ENCODE measurements at places on chromosomes 4 and X.

GRCh38 chr4:109211671-109212070, 90.8 kb downstream of the COL25A1 start:
- no peaks in the 10 kb centered on the region for H3K4me1 ChIP-seq
- no peaks in the 10 kb centered on the region for H3K36me3 ChIP-seq
- no peak for DNase-seq
- H3K27me3 ChIP-seq: no peaks in the 10 kb centered on the region

- no peaks in the 10 kb centered on the region for H3K27me3 ChIP-seq
- H3K27ac ChIP-seq: no peak overlapping the region
- no peak overlapping the region for H3K4me3 ChIP-seq
Measured at GRCh38 chr4:99784842-99785241, 31.8 kb upstream of the DAPP1 start.

DNA sequence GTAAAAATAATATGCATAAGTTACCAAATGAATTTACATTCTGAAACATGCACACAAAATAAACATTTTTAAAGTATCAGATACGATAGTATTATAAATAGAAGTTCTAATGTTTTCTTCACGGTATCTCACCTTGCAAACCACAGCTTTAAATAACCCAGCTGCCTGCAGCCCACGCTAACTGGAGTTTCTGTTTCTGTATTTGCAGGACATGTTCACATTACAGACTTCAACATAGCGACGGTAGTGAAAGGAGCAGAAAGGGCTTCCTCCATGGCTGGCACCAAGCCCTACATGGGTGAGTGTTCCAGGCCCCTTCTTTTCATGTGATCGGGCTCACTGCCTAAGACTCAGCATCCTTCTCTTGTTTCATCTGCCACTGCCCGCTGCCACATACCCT, 291.7 kb downstream of the EVC2 start:
- no peak overlapping the region for H3K27ac ChIP-seq
- H3K27me3 ChIP-seq: no peaks in the 10 kb centered on the region
- H3K36me3 ChIP-seq: no peaks in the 10 kb centered on the region
- no peaks in the 10 kb centered on the region for H3K4me1 ChIP-seq

GRCh38 chr4:25524663-25525062, 131.0 kb upstream of the SLC34A2 start:
- H3K4me1 ChIP-seq: no peaks in the 10 kb centered on the region
- H3K27me3 ChIP-seq: peaks cover 2% of the 10 kb centered on the region
- H3K27ac ChIP-seq: no peak overlapping the region
- no peak for DNase-seq

- H3K27ac ChIP-seq: no peak overlapping the region
- no peak overlapping the region for H3K4me3 ChIP-seq
- H3K4me1 ChIP-seq: no peaks in the 10 kb centered on the region
- no peak for DNase-seq
Measured at GRCh38 chrX:31265383-31265782, 193.5 kb upstream of the FTHL17 start.

GRCh38 chr4:67051000-67051789, 494.1 kb downstream of the CENPC start:
- no peak for DNase-seq
- no peak overlapping the region for H3K4me3 ChIP-seq
- no peaks in the 10 kb centered on the region for H3K4me1 ChIP-seq
- H3K36me3 ChIP-seq: no peaks in the 10 kb centered on the region

- no peak overlapping the region for H3K4me3 ChIP-seq
- DNase-seq: no peak
- no peaks in the 10 kb centered on the region for H3K36me3 ChIP-seq
- H3K27ac ChIP-seq: no peak overlapping the region
- peaks cover 20% of the 10 kb centered on the region for H3K4me1 ChIP-seq
- peaks cover 35% of the 10 kb centered on the region for H3K27me3 ChIP-seq
Measured at GRCh38 chrX:100405424-100405823, 4.6 kb downstream of the PCDH19 start.

DNA sequence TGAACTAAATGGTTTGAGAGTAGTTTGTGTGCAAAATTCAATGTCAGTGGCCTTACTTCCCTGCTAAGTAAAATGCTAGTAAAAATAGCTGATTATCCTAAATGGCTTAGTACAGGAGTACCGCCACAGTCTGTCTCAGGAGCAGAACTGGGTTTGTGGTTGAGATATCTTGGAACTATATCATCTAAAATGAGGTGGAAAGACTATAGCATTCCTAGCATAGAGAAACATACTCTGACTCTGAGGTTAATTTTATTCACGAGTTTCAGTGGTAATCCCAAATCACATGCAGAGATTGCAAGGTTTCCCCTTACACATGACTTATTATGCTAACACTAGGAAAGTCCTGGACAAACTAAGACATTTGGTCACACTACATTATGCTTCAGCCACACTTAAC, 70.4 kb downstream of the OR13H1 start:
- no peaks in the 10 kb centered on the region for H3K4me1 ChIP-seq
- H3K4me3 ChIP-seq: no peak overlapping the region
- no peak for DNase-seq
- no peaks in the 10 kb centered on the region for H3K36me3 ChIP-seq

- no peak overlapping the region for H3K4me3 ChIP-seq
- no peaks in the 10 kb centered on the region for H3K27me3 ChIP-seq
- DNase-seq: no peak
- no peaks in the 10 kb centered on the region for H3K4me1 ChIP-seq
Measured at GRCh38 chrX:23900220-23900797, 7.4 kb downstream of the APOO start.

GRCh38 chr4:10762561-10762960, 78.0 kb upstream of the CLNK start:
- no peak overlapping the region for H3K27ac ChIP-seq
- DNase-seq: no peak
- H3K4me1 ChIP-seq: no peaks in the 10 kb centered on the region
- no peaks in the 10 kb centered on the region for H3K27me3 ChIP-seq
- H3K4me3 ChIP-seq: no peak overlapping the region

GRCh38 chr4:3342182-3342854, 49.5 kb downstream of the RGS12 start:
- H3K27ac ChIP-seq: no peak overlapping the region
- peaks cover 7% of the 10 kb centered on the region for H3K4me1 ChIP-seq
- H3K27me3 ChIP-seq: no peaks in the 10 kb centered on the region
- DNase-seq: no peak
- H3K36me3 ChIP-seq: no peaks in the 10 kb centered on the region
- H3K4me3 ChIP-seq: no peak overlapping the region

DNA sequence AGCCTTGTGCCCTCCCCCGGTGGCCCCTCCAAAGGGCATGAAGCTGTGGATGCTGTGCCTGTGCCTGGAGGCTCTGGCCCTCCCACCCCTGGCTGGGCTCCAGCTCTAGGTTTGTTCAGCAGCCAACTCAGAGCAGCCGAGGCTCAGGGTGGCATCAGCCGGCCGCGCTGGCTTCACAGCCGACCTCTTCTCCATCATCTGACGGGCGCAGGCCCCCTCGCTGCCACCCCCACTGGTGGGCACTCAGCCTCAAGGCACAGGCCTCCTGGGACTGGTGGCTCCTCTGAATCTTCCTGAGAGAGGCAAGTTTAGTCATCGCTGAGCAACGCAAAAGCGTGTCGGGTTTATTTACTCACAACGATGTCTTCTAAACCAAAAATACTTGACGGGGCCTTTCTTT, 46.0 kb downstream of the PCGF3 start:
- DNase-seq: no peak
- H3K27me3 ChIP-seq: no peaks in the 10 kb centered on the region
- H3K4me1 ChIP-seq: peaks cover 4% of the 10 kb centered on the region
- no peak overlapping the region for H3K27ac ChIP-seq

DNA sequence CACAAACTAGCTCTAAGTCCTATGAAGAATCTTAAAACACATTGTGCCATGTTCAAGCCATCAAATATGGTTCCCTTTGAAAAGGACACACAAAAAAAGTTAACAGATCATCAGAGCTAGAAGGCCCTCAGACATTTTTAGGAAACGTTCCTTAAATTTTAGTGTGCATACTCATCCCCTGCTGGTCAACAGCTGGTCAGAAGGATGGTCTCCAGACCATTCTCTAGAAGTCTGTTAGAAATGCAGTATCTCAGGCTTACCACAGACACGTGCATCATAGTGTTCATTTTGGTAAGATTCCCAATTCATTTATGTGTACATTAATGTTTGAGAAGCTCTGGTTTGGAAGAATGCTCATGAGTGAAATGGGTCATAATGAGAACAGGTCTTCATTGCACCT, 523.1 kb downstream of the INPP4B start:
- H3K36me3 ChIP-seq: peaks cover 24% of the 10 kb centered on the region
- DNase-seq: no peak
- no peak overlapping the region for H3K27ac ChIP-seq

GRCh38 chrX:44082829-44083228, 109.6 kb upstream of the NDP start:
- H3K36me3 ChIP-seq: no peaks in the 10 kb centered on the region
- no peak for DNase-seq
- H3K27ac ChIP-seq: no peak overlapping the region
- H3K4me3 ChIP-seq: no peak overlapping the region
- H3K4me1 ChIP-seq: no peaks in the 10 kb centered on the region

- no peak overlapping the region for H3K4me3 ChIP-seq
- no peaks in the 10 kb centered on the region for H3K27me3 ChIP-seq
- no peaks in the 10 kb centered on the region for H3K36me3 ChIP-seq
- H3K4me1 ChIP-seq: peaks cover 11% of the 10 kb centered on the region
- H3K27ac ChIP-seq: no peak overlapping the region
Measured at GRCh38 chr4:38734446-38734845, 48.3 kb downstream of the TLR10 start.

GRCh38 chrX:139851730-139852129, 81.1 kb downstream of the ATP11C start:
- no peaks in the 10 kb centered on the region for H3K4me1 ChIP-seq
- no peak for DNase-seq
- no peaks in the 10 kb centered on the region for H3K36me3 ChIP-seq
- H3K27me3 ChIP-seq: no peaks in the 10 kb centered on the region
- H3K27ac ChIP-seq: no peak overlapping the region
- no peak overlapping the region for H3K4me3 ChIP-seq

DNA sequence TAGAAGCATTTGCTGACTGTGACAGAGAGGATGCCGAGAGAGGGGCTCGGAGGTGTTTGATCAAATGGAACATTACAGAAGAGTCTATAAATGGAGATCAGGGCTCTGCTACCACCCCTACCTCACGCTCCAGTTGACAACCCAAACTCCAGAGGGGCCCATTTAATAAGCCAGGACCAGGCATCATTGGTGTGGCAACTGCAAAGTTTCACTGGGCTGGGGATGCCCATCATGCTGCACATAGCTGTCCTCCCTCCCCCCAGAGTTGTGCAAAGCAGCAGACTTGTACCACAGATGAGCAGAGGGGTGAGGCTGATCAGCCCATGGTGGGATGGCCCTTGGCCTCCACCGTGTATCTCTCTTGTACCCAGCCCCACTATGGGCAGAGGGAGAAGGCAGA, 38.2 kb upstream of the XPNPEP2 start:
- no peak overlapping the region for H3K4me3 ChIP-seq
- no peaks in the 10 kb centered on the region for H3K4me1 ChIP-seq
- no peak overlapping the region for H3K27ac ChIP-seq
- H3K36me3 ChIP-seq: no peaks in the 10 kb centered on the region
- H3K27me3 ChIP-seq: no peaks in the 10 kb centered on the region
- no peak for DNase-seq

DNA sequence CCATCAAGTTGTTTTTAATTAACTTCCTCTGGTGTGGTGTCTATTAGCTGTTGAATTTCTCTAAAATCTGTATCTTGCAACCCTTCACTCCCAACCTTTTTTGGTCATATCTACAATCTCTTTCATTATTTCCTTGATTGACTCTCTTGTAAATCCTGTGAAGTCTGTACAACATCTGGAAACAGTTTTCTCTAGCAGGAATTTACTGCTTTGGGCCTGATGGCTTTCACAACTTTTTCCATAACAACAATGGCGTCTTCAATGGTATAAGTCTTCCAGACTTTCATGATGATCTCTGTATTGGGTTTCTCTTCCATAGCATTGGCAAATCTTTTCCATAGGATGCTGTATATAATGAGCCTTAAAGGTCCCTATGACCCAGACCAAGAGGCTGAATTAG, 49.0 kb downstream of the TBC1D19 start:
- H3K27me3 ChIP-seq: no peaks in the 10 kb centered on the region
- H3K4me1 ChIP-seq: no peaks in the 10 kb centered on the region
- DNase-seq: no peak

DNA sequence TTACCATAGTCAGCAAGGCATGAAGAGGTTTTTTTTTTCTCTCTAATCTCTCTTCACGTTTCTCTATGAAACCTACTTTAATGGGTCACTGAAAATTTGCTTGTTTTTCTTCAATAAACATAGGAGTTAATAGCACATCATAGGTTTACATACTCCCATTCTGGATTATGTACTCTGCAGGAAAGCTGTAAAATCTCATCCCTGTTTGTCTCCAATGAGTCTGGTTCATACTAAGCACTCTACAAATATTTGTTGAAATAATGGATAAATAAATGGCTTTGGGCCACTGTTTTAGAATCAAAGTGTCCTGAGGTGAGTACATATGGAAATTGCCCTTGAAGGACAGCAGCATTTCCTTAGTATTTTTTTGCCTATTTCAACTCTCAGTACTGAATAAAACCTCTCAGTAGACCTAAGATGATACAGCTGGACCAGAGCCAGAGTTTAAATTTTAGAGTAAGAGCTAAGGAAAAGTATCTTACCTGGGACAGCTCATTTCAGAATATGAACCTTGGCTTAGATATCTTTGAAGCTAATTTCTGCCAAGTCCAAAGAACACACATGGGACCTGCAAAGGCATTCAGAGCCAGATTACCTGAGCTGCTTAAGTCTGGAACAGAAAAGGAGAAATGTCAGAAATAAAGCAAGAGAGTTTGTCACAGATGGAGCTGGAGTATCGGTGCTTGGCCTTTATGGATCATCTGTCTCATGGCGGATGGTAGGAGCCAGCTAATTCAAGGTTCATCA, 34.4 kb downstream of the PF4 start:
- H3K27me3 ChIP-seq: peaks cover 17% of the 10 kb centered on the region
- H3K27ac ChIP-seq: no peak overlapping the region
- no peak overlapping the region for H3K4me3 ChIP-seq

DNA sequence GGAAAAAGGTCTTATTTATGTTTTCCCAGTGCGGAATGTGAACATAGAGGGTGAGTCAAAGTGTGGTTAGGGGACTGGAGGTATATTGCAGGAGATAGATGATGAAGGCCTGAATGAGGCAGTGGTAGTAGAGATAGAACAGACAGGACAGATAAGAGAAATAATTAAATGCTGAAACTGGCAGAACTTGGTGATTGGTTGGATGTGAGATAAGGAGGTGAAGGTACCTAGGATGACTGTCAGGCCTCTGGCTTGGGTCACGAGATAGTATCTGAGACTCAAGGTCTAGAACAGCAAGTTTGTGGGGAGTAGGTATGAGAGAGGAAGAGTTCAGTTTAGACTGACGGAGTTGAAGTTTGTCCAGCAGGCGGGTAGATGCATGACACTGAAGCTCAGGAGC, 3.5 kb downstream of the MND1 start:
- H3K4me1 ChIP-seq: peaks cover 4% of the 10 kb centered on the region
- no peak overlapping the region for H3K27ac ChIP-seq
- no peaks in the 10 kb centered on the region for H3K36me3 ChIP-seq
- H3K27me3 ChIP-seq: no peaks in the 10 kb centered on the region
- H3K4me3 ChIP-seq: no peak overlapping the region

DNA sequence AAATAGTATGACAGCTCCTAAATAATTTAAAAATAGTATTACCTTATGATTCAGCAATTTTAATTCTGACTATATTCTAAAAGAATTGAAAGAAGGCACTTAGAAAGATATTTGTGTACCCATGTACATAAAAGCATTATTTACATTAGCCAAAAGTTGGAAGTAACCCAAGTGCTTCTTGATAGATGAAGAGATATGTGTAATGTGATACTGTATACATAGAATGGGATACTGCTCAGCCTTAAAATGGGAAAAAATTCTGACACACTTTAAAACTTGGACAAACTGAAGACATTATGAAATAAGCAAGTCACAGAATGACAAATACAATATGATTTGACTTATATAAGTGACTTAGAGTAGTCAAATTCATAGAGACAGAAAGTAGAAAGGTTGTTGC, 112.2 kb downstream of the IDS start:
- no peak overlapping the region for H3K27ac ChIP-seq
- no peaks in the 10 kb centered on the region for H3K27me3 ChIP-seq
- no peaks in the 10 kb centered on the region for H3K36me3 ChIP-seq
- no peaks in the 10 kb centered on the region for H3K4me1 ChIP-seq
- H3K4me3 ChIP-seq: no peak overlapping the region

Measured in CD4-positive, alpha-beta T cell (primary cell).